ENCODE measurements at places on chromosomes 6 and 20. TPM values are rescaled to one million over a fixed set of nuclear protein-coding genes. Genes with fewer than 3 reads are reported as not detected.

DNA sequence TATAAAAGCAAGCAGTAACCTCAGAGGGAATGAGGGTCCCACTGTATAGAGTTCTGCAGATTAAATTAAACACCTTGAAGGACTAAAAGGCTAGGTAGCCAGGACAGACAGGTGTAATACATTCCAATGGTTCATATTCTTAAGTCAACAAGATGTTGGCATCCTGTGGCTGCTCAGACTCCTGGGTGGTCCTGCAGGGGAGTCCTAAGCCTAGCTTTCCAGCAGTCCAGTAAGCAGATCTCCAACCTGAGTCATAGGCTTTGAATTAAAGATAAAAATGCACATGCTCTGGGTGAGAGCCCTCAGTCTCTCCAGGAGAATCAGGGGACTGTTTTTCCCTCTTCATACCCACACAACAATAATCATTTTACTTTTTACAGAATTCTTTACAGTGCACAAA, 307.3 kb upstream of the SUPT3H start:
- no peak for DNase-seq
- no peaks in the 10 kb centered on the region for H3K36me3 ChIP-seq
- no peak overlapping the region for H3K4me3 ChIP-seq
- H3K27me3 ChIP-seq, result no peaks in the 10 kb centered on the region
- no peak overlapping the region for H3K27ac ChIP-seq

DNA sequence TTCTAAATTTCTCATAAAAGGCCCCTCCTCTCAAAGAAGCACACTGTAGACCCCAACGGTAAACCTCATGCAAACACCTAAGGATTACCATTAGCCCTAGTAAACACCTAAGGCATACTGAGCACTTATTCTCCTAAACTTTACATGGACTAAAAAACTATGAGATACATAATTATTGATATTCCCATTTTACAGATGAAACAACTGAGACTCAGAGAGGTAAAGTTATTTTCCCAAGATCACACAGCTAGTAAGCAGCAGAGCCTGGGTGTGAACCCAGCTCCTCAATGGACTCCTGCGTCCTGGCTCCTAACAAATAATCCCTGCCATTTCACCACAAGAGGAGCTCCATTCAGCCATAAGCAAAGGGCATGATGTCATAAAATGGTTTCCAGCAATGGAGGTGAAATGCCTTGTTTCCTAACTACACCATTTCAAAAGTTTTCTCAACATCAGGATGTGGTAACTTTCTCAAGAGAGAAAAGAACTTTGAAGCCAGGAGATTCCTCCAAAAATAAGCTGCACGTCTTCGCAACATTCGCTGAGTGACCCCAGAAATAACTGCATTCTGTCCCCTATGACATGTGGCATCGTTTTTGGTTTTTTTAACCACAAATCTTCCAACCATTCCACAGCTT, 4.1 kb downstream of the ATP9A start:
- no peaks in the 10 kb centered on the region for H3K27me3 ChIP-seq
- no peak overlapping the region for H3K4me3 ChIP-seq
- H3K4me1 ChIP-seq, result no peaks in the 10 kb centered on the region
- peaks cover 15% of the 10 kb centered on the region for H3K36me3 ChIP-seq
- no peak overlapping the region for H3K27ac ChIP-seq

DNA sequence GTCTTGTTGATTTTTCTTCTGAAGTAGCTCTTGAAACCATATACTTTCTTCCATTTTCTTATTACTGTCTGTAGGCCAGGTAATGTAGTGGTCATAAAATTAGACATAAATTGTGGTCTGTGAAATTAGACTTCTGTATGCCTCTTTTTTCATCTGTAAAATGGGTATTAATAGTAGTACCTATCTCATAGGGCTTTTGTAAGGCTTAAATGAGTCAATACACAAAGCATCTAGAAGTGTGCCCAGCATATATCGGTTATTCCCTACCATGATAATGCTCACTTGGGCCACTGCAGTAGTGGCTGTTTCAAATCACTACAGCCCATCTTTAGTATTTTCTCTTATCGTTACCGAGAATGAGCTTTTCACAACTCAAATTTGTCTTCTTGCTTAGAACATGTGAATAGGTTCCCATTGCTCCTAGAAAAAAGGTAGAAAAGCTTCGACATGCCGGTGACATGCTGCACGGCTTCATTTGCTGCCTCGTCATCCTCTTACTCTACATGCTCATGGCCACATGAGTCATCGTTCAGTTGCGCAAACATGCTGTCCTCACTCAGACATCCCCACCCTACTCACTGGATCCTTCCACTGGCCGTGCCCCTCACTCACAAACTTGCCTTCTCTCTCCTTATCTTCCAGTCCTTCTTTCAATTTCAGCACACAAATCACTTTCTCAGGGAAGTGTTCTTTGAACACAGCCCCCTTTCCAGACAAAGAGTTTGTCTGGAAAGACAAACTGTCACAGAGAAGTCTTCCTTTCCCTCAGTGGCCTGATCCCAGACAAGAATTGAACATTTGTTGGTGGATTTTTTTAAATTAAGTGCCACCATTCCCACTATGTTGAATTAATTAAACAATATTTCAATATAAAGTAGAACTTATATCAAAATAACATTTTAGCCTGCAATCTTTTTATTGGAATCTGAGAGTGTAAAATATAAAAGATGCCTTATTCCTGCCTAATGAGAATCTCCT, 32.2 kb upstream of the ERVFRD-1 start:
- H3K36me3 ChIP-seq, result no peaks in the 10 kb centered on the region
- H3K27me3 ChIP-seq, result no peaks in the 10 kb centered on the region
- H3K4me1 ChIP-seq, result no peaks in the 10 kb centered on the region
- no peak overlapping the region for H3K4me3 ChIP-seq
- H3K27ac ChIP-seq, result no peak overlapping the region

DNA sequence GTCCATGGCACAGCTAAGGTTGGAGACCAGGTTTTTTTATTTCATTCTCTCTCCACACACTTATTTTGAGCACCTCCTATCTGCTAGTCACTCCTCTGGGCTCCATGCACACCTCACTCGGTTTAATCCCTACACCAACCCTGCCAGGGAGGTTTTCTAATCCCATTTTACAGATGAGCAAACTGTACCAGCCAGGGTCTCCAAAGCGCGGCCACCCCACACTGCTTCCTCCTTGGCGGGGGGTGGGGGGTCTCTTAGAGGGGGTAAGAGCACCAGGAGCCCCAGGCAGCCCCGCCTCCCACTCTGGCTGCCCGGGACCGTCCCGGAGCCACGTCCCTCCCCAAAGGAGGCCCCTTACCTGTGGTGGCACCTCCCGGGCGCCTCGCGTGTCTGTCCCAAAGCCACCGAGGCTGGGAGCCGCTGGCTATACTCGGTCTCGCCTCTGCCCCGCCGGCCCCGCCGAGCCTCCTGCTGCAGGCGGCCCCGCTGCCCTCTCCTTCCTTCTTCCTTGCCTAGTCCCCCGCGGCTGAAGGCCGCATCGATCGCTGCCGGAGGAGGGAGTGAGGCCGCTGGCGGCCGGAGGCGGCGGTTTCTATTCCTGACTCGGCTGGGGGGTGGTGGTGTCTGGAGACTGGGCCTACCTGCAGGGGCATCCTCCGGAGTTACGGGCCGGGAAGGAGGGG, at the start of gene KCNS1:
Gene KCNS1, minus strand, starts transcription at position 565 of the 683 bp plus-strand sequence. CDS start 1,891 bp downstream, outside the sequence.
- H3K4me1 ChIP-seq, result peaks cover 7% of the 10 kb centered on the region
- H3K27ac ChIP-seq, result no peak within 1 kb of the TSS
- H3K4me3 ChIP-seq, result no peak within 1 kb of the TSS
- H3K36me3 ChIP-seq, result no peaks in the 10 kb centered on the region
- peak; percentile 53 for DNase-seq

GRCh38 chr20:33724439-33725094, 4.5 kb upstream of the PXMP4 start:
- no peaks in the 10 kb centered on the region for H3K36me3 ChIP-seq
- H3K4me3 ChIP-seq, result no peak overlapping the region
- DNase-seq, result peak; percentile 90
- peaks cover 19% of the 10 kb centered on the region for H3K4me1 ChIP-seq
- H3K27ac ChIP-seq, result no peak overlapping the region
- no peaks in the 10 kb centered on the region for H3K27me3 ChIP-seq

DNA sequence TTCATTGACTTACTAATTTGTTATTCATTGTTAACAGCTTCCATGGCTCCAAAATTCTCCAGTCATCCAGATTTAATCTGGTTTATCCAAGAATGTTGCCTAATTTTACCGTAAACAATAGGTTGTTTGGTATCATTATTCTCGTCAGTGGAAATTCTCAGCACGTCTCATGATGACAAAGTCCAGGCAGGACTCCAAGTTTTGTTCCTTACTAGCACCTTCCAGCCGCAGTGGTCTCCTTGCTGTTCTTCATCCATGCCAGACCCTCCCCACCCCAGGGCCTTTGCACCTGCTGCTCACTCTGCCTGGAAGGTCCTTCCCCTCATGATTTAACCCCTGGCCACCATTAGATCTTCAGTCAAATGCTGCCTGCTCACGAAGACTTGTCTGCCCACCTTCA, 48.1 kb upstream of the NAA20 start:
- no peaks in the 10 kb centered on the region for H3K4me1 ChIP-seq
- H3K36me3 ChIP-seq, result peaks cover 8% of the 10 kb centered on the region
- DNase-seq, result no peak
- H3K27ac ChIP-seq, result peak overlapping the region; percentile 61
- no peaks in the 10 kb centered on the region for H3K27me3 ChIP-seq

GRCh38 chr6:39892490-39893129, 41.7 kb downstream of the MOCS1 start:
- peaks cover 4% of the 10 kb centered on the region for H3K4me1 ChIP-seq
- peak; percentile 45 for DNase-seq
- H3K27ac ChIP-seq, result no peak overlapping the region

GRCh38 chr20:12827816-12828385, 180.9 kb upstream of the SPTLC3 start:
- no peaks in the 10 kb centered on the region for H3K36me3 ChIP-seq
- DNase-seq, result peak; percentile 6
- H3K27me3 ChIP-seq, result no peaks in the 10 kb centered on the region

DNA sequence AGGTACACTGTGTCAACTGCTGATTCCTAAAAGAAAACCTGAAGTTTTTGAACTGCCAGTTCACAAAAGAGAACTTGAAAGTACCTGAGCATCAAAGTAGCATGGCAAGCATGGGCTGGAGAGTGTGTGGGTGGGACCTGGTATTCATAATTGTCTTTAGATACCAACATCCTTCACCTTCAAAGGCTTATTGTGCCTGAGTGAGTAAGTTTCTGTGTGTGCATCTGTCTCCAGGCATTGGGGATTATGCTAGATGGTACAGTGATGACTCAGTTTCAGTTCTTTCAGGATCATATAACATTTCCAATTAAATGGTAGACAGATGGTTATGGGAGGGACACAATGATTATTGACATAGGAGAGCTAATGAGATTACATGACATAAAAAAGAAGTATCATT, 238.5 kb downstream of the ZFAND3 start:
- peaks cover 7% of the 10 kb centered on the region for H3K36me3 ChIP-seq
- H3K27me3 ChIP-seq, result no peaks in the 10 kb centered on the region
- peak; percentile 37 for DNase-seq
- no peak overlapping the region for H3K4me3 ChIP-seq
- H3K27ac ChIP-seq, result no peak overlapping the region
- no peaks in the 10 kb centered on the region for H3K4me1 ChIP-seq

- no peaks in the 10 kb centered on the region for H3K4me1 ChIP-seq
- H3K4me3 ChIP-seq, result no peak overlapping the region
- no peaks in the 10 kb centered on the region for H3K27me3 ChIP-seq
- no peak overlapping the region for H3K27ac ChIP-seq
- no peaks in the 10 kb centered on the region for H3K36me3 ChIP-seq
- DNase-seq, result no peak
Measured at GRCh38 chr6:161947371-161947770, 673.5 kb upstream of the AGPAT4 start.

DNA sequence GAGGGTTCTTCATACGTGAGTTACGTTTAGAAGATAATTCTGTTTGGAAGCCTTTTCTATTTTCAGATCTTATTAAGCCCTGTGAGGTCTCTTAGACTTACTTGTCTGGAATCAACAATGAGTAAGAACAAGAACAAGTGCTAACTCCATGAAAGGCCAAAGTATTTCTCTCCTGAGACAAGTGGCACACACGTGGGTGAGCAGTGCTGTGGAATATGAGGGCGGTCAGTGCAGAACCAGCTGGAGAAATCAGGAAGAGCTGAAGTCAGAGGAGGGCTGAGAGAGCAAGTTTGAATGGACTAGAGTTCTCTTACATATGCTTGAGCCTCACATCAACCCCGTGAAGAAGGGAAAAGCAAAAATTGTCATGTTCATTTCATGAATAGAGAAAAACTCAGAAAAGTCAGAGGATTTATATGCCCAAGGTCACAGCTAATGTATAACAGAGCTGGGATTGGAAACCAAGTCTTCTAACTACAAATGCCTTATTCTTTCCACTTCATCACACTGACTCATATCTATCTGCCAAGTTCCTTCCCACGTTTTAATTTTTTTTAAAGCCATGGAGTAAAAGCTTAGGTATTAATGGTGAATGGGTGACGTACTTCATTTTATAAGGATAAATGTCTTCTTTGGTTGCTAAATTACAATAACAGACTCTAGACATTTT, 201.3 kb upstream of the DTNBP1 start:
- no peaks in the 10 kb centered on the region for H3K4me1 ChIP-seq
- no peak for DNase-seq
- no peaks in the 10 kb centered on the region for H3K36me3 ChIP-seq

- no peak for DNase-seq
- H3K36me3 ChIP-seq, result peaks cover 27% of the 10 kb centered on the region
- no peak overlapping the region for H3K4me3 ChIP-seq
Measured at GRCh38 chr6:36967757-36968156, 13.2 kb downstream of the PI16 start.

DNA sequence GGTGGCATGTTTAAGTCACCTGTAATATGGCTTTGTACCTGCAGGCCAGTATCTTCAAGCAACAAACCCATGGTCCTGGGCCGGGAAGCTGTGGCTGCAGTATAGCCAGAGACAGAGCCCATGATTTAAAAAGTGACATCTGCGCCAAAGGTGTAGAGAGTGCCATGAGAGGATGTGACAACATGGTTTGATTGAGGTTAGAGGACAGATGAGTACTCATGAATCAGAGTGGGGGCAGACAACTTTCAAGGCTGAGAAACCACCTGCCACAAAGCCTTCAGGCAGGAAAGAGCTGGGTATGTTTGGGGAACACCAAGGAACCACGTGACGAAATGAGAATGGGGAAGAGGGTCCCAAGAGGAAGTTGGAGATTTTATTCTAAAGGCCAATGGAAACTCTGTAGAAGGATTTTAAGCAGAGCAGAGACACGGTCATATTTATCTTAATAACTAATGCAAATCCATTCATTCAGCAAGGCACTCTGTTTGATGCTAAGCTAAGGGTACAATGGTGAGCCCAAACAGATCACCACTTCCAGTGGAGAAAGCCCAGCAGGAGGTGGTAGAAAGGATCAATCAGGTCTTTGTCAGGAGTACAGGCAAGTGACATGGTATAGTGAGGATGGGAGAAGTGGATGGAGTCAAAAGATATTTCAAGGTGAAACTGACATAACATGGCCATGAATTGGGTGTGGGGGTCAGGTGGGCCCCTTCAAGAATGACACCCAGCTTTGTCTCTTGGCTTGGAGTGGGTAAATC, 3.4 kb upstream of the MICAL1 start:
- H3K4me1 ChIP-seq, result peaks cover 5% of the 10 kb centered on the region
- H3K27ac ChIP-seq, result no peak overlapping the region
- H3K4me3 ChIP-seq, result no peak overlapping the region
- peaks cover 8% of the 10 kb centered on the region for H3K36me3 ChIP-seq
- DNase-seq, result peak; percentile 38

CTCFL gene
- not detected for polyA plus RNA-seq

CRIP3 gene
- 2.7 TPM for polyA plus RNA-seq

BPIFA1 gene
- not detected for polyA plus RNA-seq

ULBP3 gene
- not detected for polyA plus RNA-seq

IDH3B gene
- 139 TPM for polyA plus RNA-seq

SLC52A3 gene
- polyA plus RNA-seq, result 8.8 TPM
